T-helper 17 cell (primary cell): ENCODE measurements at places on chromosomes 6 and 20.

GRCh38 chr6:12714022-12714421, 2.5 kb upstream of the PHACTR1 start:
- no peak for DNase-seq

DNA sequence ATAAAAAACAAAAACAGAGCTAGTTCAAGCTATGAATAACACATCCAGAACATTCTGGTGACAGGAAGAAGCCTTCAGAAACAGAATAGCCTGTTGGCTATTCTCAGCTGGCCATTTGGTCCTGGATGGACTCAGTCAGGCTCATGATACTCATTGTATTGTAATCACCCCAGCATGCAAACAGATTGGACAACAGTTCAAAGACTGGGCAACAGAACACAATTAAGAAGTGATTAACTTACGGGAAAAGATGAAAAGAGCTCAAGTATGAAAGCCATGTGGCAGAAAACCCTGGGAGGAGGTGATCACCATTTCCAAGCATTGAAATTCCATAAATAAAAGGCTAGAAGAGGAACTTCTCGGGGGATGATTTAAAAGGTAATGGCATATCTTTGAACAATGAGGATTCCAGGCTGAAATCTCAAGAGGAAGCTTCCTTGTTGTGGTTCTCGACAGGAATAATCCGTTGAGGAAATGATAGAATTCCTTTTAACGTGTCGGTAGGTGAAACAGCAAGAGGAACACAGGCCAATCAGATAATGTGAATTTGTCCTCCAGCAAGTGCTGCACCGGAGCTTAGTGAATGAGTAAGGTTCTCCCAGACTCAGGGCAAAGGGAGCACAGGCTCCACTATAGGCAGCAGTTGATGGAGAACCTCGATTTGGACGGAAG, 172.4 kb downstream of the BCAS1 start:
- no peak for DNase-seq

DNA sequence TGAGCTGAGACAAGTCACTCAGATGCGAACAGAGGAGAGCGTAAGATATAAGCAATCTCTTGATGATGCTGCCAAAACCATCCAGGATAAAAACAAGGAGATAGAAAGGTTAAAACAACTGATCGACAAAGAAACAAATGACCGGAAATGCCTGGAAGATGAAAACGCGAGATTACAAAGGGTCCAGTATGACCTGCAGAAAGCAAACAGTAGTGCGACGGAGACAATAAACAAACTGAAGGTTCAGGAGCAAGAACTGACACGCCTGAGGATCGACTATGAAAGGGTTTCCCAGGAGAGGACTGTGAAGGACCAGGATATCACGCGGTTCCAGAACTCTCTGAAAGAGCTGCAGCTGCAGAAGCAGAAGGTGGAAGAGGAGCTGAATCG, 9.5 kb upstream of the SNRNP48 start:
- no peak for DNase-seq

GRCh38 chr6:87027021-87027420, 67.9 kb downstream of the CGA start:
- DNase-seq, result no peak

DNA sequence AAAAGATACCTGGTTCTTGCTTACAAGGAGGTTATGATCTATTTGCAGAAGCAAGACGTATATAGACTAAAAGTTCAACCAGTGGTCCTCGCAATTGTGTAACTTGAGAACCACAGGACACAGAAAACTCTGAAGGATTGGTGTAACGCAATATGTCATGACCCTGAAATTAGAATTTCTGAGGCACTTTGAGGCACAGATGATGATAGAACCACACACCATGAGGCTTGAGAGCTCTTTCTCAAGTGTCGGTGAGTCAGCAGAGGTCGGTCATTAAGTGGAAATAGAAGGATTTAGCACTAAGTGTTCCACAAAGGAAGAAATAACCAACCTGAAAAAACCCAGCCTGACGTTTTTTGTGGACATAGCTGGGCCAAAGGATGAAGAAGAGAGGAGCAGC, 15.3 kb upstream of the CCN2 start:
- no peak for DNase-seq

DNA sequence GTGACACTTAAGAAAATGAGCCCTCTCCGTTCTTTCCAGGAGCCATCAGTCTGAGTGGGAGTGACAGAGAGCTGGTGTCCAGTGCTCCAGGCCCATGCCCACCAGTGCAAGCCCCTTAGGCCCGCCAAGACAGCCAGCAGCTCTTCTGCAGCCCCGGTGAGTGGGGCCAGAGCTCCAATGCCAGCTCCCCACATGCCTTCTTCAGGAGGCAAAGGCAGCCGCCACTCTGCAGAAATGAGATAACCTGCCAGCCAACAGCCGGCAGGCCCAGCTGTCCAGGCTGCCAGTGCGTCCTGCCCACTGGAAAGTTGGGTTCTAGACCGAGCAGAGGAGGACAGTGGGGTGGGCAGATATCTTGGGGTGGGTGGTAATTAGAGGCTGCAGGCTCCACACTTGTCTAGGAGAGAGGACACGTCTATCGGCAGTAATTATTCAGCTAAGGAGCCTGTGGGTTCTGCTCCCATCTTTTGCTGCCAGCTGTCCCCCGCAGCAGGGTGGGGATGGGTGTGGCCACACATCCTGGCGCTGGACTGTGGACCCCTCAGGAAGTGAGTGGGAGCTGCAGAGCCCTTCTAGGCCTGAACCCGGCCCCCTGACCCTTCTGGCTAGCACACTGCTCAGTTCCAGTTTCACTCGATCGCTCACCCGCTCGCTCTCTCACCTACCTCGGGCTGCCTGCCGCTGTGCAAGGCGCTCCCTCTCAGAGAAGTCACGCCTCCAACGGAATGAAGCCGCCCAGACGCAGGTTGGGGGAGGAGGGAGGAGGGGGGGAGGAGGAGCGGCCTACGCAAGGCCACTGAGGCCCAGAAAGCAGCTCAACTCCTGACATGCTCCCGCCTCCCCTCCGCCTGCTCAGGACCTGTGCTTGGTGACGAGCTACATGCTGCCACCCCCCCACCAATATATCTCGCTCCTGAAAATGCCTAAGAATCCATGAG, 3.6 kb downstream of the GRM4 start:
- DNase-seq, result no peak

DNA sequence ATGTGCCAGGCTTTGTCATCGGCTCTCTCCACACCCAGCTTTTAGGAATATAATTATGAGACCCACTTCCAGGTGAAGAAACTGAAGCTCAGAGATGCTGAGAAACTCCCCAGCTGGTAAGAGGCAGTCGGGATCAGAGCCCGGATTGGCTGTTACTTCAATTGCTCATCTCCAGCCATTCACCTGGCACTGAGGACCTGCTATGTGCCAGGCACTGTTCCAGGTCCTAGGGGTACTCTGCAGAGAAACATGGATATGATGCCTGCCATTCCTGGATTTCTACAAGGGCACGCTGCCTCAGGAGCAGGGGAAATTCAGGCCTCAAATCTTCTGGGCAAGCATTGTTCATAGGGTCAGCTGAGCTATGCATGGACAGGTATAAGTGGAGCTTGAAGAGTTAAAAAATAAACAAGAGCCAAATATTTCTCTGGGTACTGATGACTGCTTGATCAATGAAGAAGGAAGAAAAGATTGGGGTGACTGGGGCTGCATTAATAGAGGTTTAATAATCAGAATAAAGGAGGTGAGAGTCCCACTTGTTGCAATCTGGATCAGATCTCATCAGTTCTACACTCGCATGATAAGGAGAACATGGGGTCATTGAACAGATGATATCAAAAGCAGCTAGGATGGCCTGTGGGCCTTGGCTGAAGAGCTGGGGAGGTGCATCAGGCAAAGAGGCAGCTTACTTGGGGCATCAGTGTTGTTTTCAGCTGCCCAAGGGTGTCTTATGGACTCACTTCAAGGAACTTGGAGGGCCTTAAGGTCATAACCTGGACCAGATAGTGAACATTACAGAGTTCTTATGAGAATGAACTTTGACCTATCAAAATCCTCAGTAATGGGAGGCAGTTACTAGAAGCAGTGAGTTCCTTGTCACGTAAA, 80.9 kb upstream of the TOX2 start:
- no peak for DNase-seq

- DNase-seq, result no peak
These were observed 179.5 kb downstream of the TFAP2A start for GRCh38 chr6:10235344-10235743.

DNA sequence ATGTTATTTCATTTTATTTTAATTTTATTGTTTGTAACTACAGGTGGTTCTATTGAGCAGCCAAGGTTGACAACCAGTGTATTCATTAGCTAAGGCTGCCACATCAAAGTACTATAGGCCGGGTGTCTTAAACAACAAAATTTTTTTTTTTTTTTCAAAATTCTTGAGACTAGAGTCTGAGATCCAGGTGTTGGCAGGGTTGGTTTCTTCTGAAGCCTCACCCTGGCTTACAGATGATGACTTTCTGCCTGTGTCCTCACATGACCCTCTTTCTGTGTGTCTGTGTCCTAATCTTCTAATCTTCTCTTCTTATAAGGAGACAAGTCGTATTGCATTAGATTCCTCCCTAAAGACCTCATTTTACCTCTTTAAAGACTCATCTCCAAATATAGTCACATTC, 208.4 kb downstream of the MANEA start:
- DNase-seq, result no peak

- DNase-seq, result no peak
These were observed 2.0 kb downstream of the FOXQ1 start for GRCh38 chr6:1313767-1314503.

- no peak for DNase-seq
These were observed 1.6 kb downstream of the DNAJC5 start for GRCh38 chr20:63896264-63897105.

DNA sequence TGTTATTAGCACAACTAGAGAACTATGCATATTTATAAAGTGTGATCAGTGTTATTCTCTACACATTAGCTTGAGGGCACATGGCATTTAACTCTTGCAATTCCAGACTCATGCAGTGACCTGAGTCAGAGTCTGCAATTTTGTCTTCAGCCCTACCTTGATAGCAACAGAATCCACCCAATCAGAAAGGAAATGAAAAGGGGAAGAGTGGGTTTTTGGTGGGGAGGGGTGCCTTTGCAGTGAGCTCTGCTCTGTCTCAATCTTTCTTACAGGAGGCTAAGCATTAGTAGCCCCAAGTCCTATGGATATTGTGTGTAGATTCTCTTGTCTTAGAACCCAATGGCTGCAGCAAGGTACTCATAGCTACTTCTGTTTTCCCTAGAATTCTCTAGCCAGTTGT, 489.2 kb downstream of the DHX35 start:
- no peak for DNase-seq

DNA sequence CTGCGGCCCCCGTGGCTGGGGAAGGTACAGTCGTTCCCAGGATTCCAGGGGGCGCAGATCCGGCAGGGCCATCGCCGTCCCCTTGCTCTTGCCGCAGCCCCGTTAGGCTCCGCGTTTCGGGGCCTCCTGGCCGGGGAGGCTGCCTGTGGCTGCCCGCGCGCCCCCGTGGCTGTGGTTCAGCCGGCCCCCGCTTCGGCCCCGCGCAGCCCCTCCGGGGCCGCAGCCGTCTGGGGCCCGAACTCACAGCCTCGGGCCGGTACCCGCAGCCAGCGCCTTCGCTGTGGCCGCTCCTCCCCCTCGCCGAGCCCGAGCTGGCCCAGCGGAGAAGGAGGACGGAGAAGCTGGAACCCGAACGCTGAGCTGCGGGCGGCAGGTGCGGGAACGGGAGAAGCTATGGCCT, 1826.9 kb upstream of the DEFB115 start:
- DNase-seq, result no peak

DNA sequence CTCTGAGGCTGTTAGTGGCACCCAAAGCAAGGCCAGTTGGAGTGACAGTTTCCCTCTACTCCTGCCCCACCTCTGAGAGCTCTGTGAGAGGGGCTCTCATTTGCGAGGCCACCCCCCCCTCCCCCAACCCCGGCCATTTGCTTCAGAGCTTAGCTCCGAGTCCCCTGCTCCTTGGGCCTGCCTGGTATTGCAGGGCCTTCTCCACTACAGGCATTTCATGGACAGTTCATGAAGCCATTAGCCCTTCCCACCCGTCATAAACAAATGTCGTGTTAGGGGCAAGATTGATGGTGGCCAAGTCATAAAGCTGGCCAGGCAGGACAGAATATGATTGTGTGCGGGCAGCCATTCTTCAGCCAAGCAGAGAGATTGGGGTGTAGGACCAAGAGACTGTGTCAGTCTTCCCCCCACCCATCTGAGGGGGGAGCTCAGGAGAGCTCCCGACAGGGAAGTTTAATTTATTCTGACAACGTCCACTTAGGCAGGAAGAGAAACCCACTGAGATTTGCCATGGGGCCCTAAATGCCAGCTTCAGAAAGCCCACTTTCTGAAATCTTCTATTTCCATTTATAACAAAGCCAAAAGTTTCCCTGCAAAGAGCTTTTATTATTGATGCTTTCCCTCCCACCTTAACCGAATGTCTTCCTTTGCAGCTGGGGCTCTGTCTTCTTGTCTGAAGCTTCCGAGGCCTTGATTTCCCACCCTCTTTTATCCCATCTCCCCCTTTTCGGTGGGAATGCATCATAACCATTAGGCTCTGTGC, 7.2 kb downstream of the FOXC1 start:
- DNase-seq, result no peak

DNA sequence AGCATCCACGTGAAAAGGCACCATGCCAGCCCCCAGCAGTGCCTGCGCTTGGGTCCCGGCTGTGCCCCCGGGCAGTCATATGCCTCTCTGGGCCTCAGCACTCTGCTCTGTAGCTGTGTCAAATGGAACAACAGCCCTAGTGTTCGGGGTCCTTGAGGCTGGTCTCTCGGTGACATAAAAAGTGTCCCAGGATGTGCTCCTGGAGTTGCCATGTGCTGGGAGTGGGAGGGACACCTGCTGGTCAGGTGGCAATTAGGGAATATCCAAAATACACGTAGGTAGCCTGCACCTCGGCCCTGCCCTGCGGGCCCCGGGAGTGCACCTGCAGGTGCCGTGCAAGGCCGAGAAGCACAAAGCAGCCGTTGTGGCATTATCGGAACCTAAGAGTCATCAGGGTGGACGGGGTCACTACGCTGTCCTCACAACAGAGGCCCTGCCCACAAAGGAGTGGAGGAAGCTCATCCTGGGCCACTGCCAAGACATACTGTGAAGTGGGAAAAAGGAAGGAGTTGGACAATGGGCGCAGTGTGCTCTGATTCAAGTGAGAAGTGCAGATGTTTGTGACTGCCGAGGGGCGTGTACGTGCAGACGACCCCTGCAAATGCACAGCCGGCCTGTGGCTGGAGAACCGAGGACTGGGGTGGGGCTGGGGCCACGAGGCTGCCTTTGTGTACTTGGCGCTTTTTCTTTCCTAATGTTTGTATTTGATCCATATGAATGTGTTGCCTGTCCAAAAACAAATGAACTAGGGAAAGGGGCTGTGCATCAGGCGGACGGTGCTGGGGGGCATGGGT, 24.6 kb downstream of the SLCO4A1 start:
- no peak for DNase-seq

DNA sequence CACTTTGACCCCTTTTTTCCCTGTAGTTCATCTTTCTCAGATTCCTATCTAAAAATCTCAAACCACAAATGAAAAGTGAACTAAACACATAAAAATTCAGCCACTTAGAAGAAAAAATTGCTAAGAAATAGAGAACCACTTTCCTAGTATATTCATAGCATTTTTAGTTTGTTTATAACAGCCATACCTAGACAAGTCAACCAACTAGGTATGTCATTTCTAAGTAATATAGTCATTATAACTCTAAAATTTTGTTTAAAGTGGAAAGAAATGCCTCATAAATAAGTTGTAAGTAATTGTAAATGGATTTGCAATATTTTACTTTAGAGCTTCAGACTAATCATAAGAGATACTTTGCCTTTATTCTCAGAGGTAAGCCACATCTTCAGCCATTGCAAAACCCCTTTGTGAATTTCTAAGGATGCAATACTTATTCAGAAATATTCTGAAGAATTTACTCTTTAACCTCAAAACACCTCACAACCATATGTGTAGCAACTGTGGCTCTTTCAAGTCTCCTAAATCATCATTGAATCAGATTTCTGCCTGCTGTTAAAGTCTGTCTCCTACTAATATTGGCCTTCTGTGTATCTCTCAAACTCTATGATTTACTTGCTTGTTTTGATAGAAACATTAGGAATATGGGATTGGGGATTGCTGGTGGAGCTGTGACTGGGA, 6.9 kb upstream of the SUMO4 start:
- no peak for DNase-seq
